ENCODE measurements at places on chromosomes 1 and 21.

DNA sequence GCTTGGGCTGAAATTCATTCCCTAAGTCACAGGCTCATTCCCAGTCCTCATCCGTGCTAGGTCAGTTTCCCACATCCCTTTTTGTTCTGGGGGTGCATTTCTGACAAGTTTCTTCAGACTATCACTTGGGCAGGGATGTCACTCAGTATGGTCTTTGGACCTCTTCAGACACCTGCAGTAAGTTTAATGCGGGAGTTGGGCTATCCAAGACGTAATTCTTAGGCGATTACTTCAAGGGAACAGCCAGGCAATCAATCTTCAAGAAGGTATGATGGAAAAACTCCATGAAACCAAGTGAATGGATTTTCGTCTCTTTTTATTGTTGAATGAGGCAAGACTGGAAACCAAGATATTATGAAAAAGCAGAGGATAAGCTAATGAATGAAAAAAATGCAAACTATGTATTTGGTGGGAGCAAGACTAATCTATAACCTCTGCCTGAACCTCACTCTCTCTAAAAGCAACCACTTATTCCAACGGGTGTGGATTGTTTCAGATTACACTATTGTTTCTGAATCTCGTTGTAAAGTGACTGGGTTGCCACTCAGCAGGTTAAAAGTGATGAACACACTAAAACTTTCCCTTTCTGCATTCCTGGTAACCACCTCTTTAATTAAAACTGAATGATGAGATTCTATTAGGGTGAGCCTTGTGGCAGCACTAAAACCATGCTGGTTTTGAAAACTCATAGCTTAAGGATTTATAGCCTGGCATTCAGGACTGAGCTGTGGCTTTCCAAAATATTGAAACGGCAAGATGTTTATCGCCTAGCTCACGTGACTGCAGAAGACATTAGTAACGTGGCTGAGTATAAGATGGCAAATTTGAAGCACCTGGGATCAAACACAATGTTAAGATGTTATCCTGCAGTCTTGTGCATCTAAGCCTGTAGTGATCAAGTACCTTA is 1.1 kb downstream of the RASAL2 start:
- DNase-seq: no peak

DNA sequence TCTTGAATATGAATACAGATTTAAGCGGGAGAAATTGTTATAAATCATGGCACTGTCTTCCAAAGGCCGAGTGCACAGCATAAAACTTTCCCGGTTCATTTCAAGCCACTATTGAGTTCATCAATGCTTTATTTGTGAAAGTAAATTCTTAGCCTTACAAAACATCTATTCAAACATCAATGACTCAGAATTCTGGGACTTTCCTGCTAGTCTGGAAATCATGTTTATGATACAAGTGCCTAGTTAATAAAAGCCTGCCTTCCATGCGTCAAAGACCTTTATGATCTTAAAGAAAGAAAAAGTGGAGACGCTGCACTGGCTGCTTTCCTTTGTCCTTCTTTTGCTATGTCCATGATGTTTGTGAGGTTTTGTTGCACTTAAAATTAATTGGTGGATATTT is 137.7 kb downstream of the SETD4 start:
- DNase-seq: no peak

DNA sequence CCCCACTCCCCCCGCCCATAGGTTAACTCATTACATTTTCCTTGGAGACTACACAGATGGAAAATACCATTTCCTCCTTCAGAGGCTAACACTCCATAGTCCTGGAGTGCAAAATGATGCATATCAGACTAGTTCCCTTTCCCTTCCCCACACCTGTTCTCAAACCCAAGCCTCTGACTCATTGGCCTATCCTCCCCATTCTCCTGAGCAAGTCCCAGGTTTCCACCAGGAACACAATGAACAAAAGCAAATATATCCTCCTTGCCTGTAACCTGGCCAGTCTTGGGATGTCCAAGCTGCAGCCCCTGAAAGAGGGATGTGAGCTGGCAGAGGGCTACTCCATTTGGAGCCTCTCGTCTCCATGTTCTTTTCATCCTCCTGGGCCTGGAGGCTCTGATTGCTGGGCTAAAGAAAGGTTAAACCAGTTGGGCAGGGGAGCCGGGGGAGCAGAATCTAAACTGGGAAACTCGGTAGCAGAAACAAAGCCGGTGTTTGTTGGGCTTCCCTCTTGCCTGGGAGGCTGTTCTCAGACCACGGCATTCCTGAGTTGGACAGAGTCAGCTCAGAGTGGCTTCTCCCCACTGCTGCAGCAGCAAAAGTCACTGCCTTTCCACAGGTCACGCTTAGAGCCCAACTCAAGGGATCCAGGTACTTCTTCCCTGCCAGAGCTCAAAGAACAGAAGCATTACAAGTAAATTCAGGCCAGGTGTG is 13.9 kb downstream of the SSR2 start:
- no peak for DNase-seq

DNA sequence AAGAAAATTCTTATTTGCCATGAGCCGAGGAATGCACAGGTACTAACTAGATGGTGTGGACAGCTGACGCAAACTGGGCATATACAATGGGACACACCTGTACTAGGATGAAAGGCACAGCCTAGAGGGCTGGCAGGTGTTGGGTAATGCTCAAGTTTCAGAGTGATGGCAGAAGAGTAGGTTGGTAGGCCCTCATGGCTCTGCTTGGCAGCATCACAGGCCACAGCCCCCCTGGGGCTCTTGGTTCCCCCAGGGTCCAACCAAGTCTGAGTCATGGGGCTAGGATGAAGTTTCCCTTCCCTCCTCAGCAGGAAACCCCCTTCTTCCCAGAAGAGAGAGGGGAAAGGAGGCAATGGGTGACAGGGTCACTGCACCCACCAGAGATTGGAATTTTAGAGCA is 35.2 kb downstream of the SPEN start:
- peak; percentile 4 for DNase-seq

DNA sequence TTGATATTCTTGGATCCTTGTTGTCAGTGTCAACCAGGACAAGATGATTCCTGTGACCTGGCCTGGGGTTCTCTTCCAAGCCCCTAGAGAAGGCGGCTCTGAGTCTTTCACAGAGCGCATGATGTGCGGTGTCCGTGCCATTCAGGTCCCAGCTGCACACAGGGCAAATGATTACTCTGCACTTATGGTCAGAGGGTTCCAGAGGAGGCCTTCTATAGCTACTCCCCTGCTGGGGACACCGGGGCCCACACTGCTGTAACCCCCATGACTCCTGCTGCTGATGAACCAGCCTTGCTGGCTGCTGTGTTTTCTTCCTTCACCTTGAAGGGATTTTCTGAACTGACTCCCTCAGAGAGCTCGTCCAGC is 1.5 kb downstream of the PTGFRN start:
- no peak for DNase-seq

DNA sequence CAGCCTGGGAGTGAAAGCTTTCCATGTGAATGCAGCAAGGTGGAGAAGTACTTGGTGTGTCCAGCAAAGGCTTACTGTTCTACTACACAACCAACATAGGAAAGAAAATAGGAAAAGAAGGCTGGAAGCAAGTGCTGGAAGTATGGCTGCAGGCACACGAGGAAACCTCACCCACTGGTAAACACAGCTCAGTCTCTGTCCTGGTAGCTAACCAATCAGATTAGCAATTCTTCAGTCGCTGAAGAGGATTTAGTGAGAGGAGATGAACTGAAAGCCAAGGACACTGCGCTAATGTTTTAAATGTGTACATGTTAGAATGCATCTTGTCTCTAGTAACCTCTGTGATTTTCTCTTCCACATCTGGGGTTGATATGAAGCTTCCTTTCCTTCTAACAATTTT is 36.2 kb upstream of the CACHD1 start:
- no peak for DNase-seq

DNA sequence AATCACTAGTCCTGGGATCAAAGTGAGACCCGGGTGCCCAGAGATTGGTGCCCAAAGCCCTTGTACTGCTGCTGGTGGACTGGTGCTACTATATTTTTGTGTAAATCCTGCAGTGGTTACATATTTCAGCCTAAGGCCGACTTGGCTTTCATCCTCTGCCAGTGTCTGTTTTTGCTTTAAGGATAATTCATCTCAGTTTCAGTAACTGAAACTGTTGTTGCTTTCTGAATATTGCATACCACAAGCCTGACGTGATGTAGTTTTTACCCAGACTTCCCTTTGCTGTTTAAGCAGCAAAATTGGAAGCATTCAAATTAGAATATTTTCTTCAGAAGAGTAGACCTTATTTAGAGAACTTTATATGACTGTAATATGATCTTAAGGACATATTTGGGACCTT is 341.8 kb downstream of the RYR2 start:
- no peak for DNase-seq

Measured in CD4-positive, alpha-beta T cell treated with Interleukin-1 beta for 1 hour (primary cell).